ENCODE measurements at places on chromosomes 1 and 21.

DNA sequence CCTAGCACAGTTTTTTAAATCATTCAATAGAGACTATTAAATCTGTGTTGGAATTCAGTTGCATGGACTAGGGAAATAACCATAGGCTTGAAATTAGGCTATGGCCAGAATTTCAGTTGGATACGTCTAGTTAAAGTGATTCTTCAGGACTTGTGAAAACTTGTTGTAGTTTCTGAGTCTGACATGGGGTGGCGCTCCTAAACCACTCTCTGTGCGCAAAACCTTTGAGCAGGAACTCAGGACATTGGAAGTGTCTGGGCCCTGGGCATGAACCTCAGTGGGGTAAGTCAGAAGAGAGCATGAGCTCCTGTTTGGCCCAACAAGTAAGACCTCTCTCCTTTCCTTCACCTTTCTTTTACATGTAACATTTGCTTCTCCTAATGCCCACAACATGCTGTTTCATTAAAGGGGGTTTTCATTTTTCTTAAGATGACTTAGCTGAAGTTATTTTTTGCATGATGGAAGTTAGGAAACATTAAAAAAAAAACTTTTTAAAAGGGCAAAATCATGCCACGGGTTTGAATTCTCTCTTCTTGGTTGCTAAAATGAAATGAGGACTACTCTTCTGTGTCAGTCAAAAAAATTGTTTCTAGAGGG, 17.1 kb upstream of the CCDC190 start:
- DNase-seq: no peak

- DNase-seq: no peak
Observed at GRCh38 chr1:15882665-15883064, 35.2 kb downstream of the SPEN start.

- DNase-seq: no peak
Observed at GRCh38 chr1:187680823-187681222, 852.1 kb downstream of the PLA2G4A start.

DNA sequence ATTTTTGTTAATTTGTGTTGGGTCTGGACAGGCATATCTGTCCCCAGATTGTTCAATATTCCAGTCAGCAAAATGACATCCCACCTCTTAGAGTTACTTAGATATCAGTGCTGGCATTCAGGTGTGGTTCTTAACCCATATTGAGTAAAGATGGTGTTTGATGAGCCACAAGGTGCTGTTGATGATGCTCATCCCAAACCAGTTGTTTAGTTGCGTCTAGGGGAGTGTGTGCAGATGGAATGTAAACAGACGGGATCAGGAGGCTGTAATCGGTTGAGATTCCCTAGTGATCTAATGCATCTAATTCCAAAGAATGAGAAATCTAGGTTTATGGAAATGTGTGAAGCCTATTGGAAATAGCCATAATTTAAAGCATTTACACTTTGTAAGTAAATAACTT, 1.1 kb downstream of the HOOK1 start:
- DNase-seq: no peak

- no peak for DNase-seq
Observed at GRCh38 chr1:61245696-61246400, 163.5 kb downstream of the NFIA start.

GRCh38 chr1:24725209-24725651, 20.0 kb upstream of the CLIC4 start:
- DNase-seq: no peak

DNA sequence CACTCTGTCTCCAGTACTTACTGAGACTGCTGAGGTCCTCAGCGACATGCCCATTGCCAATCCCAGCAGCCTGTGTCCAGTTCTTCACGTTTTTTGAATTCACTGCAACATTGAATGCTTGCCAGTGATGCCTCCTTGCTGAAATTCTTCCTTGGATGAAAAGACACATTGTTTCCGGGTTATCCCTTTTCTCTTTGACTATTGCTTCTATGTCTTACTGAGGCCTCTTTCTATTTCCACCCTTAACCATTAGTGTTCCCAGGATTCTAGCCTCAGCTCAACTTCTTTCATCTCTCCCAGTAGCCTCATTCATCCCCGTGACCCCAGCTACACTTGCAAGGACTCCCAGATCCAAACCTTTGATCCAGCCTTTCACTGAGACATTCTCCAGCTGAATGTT, 46.5 kb upstream of the KIF26B start:
- no peak for DNase-seq

DNA sequence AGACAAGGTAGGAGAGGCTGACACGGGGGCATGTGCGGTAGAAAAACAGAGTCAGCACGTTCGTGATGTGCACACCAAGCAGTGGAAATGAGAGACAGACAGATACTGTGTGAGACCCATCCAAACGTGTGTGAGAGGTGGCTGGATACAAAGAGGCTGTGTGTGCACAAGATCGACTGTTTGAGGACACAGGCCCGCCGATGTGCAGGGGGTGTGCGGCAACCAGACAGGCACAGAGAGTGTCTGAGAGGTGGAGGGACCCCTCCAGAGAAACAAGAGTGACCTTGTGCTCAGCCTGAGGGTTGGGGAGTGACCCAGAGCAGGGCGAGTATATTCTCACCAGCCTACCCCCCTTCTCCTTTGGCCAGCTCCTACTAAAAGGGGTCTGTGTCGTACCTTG, 97.8 kb upstream of the IPO9 start:
- DNase-seq: no peak

- DNase-seq: no peak
Observed at GRCh38 chr21:44919913-44920693, 596 bp downstream of the ITGB2 start.

- DNase-seq: no peak
Observed at GRCh38 chr1:90488451-90488850, 228.7 kb downstream of the BARHL2 start.

DNA sequence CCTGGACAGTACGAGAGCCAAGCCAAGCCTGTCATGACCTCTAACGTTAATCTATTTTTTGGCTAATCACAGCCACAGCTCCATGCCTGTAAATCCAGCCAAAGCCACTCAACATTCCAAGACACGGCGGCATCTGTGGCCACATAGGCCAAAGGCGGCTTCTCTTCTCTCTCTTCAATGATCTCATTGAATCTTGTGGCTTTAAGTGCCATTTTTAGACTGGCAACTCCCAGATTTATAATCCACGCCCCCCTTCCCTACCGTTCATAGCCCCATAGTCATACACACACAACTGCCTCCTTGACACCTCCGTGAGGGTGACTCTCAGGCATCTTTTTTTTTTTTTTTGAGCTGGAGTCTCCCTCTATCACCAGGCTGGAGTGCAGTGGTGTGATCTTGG, 5.7 kb upstream of the SELENON start:
- no peak for DNase-seq

- no peak for DNase-seq
Observed at GRCh38 chr1:203171341-203172183, 4.1 kb downstream of the MYBPH start.

- no peak for DNase-seq
Observed at GRCh38 chr1:42000766-42001165, 82.0 kb upstream of the HIVEP3 start.

GRCh38 chr21:24175106-24175505, 1432.2 kb downstream of the MRPL39 start:
- DNase-seq: no peak

- no peak for DNase-seq
Observed at GRCh38 chr1:14055442-14056223, 355.6 kb downstream of the PRDM2 start.

GRCh38 chr1:168686666-168687065, 42.3 kb downstream of the DPT start:
- DNase-seq: no peak

Measured in stimulated activated naive CD4-positive, alpha-beta T cell (primary cell).